Effector memory CD8-positive, alpha-beta T cell (primary cell): ENCODE measurements at places on chromosomes 3 and 15.
A peak's percentile ranks its signal among the peaks of the same experiment; 100 is the strongest.

DNA sequence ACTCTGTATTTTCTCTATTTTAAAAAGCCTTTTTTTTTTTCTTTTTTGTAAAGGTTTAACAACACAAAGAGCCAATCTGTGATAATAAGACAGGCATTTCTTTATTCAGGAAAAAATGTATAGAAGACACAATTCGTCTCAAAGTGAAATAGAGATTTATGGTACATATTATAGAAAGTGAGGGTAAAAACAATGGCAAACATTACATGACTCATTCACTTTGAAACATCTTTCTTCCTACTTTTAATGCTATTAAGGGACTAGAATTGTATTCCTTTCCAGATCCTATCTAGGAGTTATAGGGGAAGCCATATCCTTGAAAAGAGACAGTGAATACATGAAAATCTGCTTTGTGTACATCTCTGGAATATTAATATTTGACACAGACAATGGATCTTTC lies 137.1 kb upstream of the MCTP2 start:
- no peak for DNase-seq

DNA sequence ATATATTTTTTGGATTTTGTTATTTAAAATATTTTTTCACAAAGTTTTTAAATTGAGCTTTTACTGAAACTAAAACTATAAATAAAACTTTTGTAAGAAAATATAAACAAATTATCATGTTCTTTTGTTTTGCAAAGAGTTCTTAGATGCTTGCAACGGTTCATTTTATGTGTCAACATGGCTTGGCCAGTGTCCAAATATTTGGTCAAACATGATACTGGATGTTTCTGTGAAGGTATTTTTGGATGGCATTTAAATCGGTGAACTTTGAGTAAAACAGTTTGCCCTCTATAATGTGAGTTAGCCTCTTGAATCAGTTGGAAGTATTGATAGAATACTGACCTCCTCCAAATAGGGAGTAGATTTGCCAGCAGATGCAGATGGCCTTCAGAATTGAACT lies 612.6 kb upstream of the NECTIN3 start:
- no peak for DNase-seq

DNA sequence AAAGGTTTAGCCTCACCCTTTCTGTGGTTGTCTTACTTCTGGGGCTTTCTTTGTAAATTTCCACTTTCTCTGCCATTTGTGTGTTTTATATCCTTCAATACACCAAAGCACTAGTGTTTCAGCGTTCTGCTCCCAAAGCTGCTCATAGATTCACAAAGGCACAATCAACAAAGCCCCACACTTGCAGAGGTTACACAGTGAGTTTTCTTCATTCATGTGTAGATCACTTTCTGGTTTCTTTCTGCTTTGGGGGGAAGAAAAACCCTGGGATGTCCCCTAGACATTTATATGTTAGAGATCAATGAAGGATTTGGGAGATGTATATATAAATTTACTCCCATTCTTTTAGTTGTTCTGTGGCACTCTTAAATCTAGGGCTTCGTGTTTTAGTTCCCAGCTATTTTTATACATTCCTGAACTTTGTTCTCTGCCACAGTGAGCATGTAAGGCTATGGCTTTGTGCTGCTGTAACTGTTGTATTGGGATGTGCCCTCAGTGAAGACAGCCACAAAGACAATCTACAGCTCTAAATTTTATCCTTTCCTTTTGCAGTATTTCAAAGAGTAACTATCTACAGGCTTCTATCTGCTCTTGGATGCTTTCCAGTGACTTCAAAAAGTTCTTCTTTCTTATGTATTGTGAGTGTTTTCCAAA lies 636.5 kb downstream of the ZBBX start:
- DNase-seq, result no peak

DNA sequence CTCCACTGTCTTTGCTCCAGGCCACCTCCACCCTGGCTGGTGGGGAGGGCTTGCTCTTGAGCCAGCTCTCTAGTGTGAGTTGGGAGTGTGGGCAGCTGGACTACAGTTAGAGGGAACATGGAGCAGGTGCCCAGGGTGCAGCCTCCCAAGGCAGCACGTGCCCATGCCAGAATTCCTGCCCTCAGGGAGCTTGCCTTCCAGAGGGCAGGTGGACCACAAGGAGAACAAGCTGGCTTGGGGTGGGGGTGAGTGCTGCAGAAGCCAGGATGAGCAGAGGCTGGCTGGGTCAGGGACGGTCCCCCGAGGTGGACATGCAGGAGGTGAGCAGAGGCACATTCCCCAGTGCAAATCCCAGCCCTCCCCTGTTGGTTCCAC lies 89.5 kb downstream of the VGLL4 start:
- DNase-seq, result no peak

- DNase-seq, result no peak
These were observed 50.3 kb downstream of the FILIP1L start for GRCh38 chr3:100063929-100064461.

DNA sequence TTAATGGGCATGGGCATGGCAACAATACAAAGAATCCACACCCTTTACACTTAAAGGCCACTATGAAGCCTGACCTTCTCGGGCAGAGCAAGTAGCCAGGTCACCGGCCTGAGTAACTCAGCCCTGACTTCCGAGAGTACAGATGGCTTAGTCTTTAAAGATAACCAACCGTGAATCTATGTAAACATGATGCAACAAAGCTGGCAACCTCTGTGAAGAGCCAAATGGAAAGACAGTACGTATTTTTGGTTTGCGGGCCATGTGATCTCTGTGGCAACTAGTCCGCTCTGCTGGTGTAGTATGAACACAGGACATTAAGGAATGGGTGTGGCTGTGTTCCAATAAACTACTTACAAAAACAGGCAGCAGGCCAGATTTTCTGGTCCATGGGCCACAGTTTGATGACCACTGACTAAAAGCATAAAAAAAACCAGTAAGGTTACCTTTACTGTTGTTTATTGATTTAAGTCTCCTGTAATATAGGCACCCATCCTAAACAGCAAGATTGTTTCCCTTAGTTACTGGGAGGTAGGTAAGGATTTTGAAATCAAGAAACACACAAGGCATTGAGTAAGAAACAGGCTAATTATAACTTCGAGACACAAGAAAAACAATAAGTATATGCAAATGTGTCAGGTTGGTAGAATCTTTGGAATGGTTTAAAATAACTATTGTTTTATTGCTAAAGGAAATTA lies 14.5 kb downstream of the RIOX2 start:
- no peak for DNase-seq

- DNase-seq, result no peak
These were observed 91.4 kb upstream of the POU1F1 start for GRCh38 chr3:87367736-87368135.

DNA sequence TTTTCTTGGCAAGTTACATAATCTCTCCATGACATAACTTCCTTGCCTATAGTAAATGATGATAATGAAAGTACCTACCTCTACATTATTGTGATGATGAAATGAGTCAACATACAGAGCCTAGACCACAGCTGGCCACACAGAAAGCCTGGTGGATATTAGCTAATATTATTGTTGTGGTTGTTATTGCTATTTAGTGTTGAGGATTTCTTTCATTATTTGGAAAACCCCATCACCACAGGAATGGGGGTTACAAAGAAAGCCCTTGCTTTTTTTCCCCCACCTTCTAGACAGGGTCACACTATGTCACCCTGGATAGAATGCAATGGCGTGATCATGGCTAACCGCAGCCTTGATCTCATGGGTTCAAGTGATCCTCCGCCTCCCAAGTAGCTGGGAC lies 125.0 kb downstream of the PDZRN3 start:
- DNase-seq, result no peak

GRCh38 chr15:98865397-98866339 lies 141.9 kb downstream of the PGPEP1L start:
- DNase-seq, result peak; percentile 62

GRCh38 chr3:123018683-123019082 lies 8.9 kb downstream of the SEMA5B start:
- DNase-seq, result no peak

DNA sequence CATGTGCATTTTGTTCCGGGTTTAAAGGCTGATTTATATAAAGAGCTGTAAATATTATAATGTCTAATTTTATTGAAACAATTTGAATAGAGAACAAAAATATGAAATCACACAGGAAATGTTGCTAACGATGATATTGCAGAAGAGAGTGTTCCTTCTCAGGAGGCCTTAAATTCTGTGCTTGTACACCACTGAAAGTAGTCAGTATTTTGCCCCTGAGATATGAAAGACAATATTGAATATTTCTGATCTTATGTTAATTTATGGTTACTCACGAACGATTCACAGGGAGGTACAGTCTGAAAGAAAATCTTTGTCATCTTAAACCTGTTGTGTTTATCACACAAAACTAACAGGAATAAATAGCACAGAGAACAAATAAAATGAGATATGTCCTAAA lies 213.2 kb upstream of the PLSCR5 start:
- no peak for DNase-seq

GRCh38 chr15:57726411-57726810 lies 19.9 kb downstream of the POLR2M start:
- no peak for DNase-seq

GRCh38 chr15:59280855-59281254 lies 74.2 kb downstream of the LDHAL6B start:
- DNase-seq, result no peak

GRCh38 chr3:8324747-8325146 lies 176.9 kb upstream of the LMCD1 start:
- DNase-seq, result peak; percentile 67

DNA sequence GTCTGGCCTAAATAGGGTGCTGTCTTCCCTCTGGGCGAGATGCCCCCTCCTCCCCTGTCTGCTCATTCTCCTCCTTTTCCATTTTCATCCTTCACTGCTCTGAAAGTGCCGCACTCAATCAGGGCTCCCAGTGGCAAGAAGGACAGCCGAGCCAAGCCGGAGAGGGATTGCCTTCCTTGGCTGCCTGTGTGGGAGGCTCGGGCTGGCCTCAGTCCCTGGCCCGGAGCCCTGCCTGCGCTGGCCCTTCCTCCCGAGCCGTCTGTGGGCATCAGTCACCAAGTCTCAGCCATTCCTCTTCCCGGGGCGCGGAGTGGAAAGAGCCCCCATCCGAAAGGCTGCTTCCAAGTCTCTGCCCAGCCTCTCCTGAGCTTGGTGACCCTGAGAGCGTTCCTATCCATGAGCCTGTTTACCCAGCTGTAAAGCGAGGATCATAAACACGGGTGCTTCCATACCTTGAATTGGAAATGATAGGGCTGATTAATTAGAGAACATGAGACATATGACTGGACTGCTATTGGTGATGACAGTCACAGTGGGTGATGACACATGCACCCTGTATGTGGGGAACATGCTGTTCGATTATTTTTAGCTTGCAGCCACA lies 59.1 kb upstream of the TLE3 start:
- no peak for DNase-seq

DNA sequence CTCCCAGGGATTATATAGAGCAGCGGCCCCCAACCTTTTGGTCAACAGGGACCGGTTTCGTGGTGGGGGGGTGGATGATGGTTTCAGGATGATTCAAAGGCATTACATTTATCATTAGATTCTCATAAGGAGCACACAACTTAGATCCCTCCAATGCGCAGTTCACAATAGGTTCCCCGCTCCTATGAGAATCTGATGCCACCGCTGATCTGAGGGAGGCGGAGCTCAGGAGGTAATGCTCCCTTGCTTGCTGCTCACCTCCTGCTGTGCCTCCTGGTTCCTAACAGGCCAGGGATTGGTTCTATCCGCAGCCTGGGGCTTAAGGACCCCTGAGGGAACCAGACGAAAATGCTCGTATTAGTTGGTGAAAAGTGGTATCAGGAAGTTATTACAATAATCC lies 1.3 kb upstream of the HACD2 start:
- peak; percentile 6 for DNase-seq

DNA sequence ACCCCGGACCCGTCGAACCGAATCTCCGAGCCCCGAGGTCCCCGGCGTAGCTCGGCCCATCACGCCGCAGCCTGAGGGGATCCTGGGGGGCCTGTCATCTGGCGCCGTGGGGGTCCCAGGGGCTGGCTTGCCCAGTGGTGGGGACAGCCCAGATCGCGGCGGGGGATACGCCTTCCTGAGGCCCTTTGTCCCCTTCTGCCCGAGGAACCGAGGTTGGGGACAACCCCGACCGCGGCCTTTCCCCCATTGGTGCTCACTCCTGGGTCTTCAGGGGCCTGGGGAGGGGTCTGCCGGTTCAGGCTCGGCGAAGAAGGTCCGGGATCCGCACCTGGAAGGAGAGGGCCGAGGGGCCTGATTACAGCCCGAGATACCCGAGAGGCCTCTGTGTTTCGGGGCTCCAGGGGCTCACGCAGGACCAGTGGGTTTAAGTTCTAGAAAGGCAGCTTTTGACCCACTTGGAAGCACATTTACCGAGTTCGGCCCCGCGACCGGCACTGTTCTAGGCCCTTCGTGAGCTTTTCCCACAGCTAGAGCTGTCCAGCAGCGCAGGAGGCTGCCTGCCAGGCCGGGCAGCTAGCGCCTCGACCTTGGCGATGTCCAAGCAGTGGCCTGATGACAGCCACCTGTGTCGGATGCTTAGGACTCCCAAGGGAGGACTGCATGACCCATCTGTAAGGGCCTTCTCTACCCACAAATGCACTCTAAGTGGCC lies 504 bp downstream of the ABHD2 start:
- DNase-seq, result no peak

GRCh38 chr15:38226608-38227266 lies 25.9 kb upstream of the SPRED1 start:
- no peak for DNase-seq

- no peak for DNase-seq
These were observed 180.5 kb downstream of the TAFA4 start for GRCh38 chr3:68751888-68752287.

GRCh38 chr3:157067114-157067513 lies 92.8 kb downstream of the CCNL1 start:
- DNase-seq, result peak; percentile 36

- no peak for DNase-seq
These were observed 17.7 kb downstream of the TICRR start for GRCh38 chr15:89593018-89593417.

GRCh38 chr15:101411085-101411484 lies 78.4 kb downstream of the PCSK6 start:
- DNase-seq, result no peak

DNA sequence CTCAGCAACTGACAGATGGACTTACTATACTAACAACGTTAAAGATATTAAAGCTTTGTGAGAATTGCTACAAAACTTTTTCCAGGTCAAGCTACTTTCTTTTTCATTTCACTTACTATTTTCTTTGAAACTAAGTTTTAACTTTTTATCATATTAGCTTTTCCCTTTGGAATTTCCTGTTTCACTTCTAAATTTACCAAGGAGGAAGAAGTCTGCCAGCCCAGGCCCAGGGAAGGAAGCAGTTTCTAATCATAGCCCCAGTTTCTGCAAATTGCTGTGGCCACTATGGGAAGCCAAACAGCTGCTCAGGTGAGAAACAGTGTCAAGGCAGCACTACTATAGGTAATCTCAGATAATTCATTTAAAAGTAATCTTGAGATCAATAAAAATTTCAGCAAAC lies 18.4 kb downstream of the CYFIP1 start:
- DNase-seq, result no peak

- no peak for DNase-seq
These were observed 96.0 kb upstream of the MELTF start for GRCh38 chr3:197125636-197126035.

DNA sequence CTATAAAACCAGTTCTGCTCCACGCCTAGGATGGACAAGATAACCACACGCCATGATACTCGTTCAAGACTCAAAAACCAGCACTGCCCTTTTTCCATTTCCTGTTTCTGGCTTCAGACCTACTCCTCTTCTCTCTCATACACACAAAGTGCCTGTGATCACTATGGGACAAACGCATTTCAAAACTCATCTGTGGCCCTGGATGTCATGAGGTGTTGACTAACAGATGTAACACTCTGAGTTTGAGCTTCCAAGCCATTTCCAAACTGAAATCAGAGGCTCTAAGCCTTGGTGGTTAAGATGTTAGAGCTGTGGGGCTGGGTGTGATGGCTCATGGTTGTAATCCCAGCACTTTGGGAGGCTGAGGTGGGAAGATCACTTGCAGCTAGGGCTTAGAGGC lies 55.7 kb upstream of the LMOD3 start:
- no peak for DNase-seq

GRCh38 chr3:72041511-72041910 lies 256.6 kb upstream of the PROK2 start:
- no peak for DNase-seq
